Stimulated activated CD4-positive, alpha-beta T cell treated with anti-CD3 and anti-CD28 coated beads, Interleukin-4, amount 100 ng/mL, for 48 hours (primary cell): ENCODE measurements at places on chromosomes 4 and X.

- no peak for DNase-seq
Observed at GRCh38 chr4:24024605-24025004, 134.8 kb upstream of the PPARGC1A start.

GRCh38 chrX:154457491-154458115, 478 bp upstream of the PLXNA3 start:
- peak; percentile 27 for DNase-seq

GRCh38 chr4:52665592-52665991, 6.5 kb upstream of the USP46 start:
- DNase-seq: no peak

- DNase-seq: peak; percentile 33
Observed at GRCh38 chrX:14032406-14032805, 2.7 kb upstream of the GEMIN8 start.

GRCh38 chrX:39826813-39827543, 270.8 kb downstream of the BCOR start:
- no peak for DNase-seq

GRCh38 chrX:47316276-47317025, 53.9 kb upstream of the ZNF157 start:
- DNase-seq: no peak

DNA sequence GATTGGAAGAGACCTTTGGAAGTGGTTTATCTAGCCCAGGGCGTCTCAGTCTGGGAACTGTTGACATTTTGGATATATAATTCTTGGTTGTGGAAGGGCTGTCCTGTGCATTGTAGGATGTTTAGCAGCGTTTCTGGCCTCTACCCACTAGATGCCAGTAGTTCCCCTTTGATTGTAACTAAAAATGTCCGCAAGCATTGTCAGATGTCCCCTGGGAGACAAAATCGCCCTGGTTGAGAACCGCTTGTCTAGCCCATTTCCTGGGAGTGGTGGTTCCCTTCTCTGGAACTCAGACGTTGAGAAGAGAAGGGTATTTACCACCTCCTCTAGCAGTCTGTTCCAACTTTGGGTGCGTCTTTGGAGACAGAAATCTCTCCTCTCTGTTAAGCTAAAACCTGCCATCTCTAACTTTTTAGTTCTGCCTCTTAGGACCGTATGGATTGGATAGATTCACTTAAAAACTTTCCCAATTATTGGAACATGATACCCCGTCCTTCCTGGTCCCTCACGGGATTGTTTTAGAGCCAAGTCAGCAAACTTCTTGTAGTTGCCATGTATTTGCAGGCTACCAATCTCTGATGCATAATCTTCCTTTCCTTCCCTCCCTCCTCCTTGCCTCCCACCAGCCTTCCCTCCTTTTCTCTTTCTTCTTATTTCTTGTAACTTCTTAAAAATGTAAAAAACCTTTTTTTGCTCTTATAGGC, 13.9 kb downstream of the TMEM165 start:
- no peak for DNase-seq

DNA sequence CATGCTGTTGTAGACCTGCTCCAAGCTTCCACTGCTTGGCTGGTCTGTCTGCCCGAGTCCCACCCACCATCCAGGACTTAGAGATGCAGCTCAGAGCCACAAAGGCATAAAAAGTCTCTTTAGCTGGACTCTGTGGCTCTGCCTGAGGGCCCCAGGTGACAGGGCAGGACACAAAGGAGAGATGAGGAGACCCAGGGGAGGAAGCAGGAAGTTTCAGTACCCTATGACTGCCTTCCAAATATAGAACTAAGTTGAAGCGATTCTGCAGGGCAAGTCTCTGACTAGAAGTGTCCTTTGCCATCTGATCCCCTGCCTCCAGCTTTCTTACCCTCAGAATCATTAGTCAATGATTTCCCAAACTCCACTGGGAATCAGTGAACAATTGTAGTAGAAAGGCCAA, 11.2 kb upstream of the CXCR3 start:
- DNase-seq: no peak

- DNase-seq: no peak
Observed at GRCh38 chrX:65745992-65746391, 78.5 kb downstream of the MSN start.

DNA sequence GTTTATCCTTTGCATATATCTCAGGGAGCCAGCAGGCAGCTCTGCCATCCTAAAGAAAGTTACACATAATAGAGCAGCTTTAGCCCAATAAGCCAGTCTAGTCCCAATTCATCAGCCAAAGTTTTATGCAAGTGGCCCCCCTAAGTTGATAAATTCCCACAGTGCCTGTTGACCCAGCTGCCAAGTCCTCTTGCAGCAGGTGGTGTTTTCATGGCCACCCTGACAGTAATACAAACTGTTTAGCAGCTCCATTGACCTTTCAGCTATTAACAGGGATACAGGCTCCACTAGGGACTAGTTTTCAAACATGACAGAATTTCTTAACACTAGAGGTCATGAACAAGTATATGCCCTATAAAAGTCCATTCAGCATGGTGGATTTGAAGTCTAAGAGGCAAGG, 77.5 kb downstream of the HHIP start:
- DNase-seq: no peak

DNA sequence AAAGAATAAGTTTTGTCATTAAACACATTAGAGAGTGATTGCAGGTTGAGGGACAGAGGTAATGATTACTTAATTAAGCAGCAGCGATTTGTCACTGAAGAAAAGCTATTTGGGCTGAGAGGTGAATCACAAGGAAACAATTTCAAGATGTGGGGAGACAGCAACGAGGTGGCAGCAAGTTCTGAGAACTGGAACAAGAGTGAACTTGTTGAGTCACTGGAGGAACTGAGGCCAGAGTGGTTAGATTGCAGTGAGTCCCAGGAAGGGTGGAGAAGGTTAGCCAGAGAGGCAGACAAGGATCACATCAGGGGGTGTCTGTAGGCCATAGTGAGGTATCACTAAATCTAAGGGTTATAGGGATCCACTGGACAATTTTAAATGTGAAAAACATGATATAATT, 57.9 kb upstream of the TMPRSS11A start:
- DNase-seq: no peak

DNA sequence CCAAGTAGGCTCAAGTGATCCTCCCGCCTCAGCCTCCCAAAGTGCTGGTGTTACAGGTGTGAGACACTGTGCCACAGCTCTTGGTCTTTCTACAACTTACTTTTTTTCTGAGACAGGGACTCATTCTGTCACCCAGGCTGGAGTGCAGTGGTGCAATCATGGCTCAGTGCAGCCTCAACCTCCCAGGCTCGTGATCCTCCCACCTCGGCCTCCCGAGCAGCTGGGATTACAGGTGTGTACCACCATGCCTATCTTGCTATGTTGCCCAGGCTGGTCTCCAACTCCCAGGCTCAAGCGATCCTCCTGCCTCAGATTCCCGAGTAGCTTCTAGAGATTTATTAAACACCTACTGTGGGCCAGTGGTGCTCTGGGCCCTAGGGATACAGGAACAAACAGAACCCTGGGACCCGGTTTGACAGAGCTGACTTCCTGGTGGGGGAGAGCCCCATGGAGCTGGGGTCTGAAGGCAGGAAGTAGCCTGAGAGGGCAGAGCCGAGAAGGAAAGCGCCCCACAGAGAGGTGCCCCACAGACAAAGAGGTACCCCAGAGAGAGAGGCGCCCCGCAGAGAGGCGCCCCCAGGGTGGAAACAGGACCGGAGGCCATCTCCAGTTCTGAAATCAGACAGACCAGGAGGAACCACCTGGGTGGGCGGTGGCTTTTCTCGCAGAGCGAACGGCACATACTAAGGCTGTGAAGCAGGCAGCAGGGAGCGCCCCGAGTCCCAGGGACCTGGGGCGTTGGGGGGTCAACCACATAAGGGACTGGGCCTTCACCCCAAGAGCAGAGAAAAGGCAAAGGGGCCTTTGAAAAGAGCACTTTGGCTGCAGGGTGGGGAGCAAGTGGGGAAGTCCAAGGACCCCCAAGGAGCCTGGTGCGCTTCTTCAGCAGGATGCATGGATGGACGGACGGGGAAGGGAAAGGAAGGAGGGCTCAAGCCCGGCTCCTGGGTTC, 5.0 kb downstream of the IRAK1 start:
- DNase-seq: no peak

DNA sequence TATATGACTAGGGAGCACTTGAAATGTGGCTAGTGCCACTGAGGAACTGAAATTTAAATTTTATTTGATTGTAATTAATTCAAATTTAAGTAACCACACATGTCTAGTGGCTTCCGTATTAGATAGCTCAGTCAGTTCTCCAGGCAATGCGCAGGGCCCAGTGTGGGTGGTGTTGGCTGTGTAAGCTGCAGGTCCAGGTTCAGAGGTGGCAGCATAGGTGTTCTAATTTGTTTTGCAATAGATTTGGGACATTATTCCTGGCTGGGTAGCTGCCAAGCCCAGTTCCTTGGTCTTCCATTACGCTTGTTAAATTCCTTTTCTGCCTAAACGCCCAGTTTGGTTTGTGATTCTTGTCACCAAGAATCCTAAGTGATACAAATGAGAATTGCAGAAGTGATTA, 79.5 kb downstream of the FAM184B start:
- no peak for DNase-seq

GRCh38 chrX:2782778-2783177, 30.9 kb downstream of the XG start:
- DNase-seq: no peak

DNA sequence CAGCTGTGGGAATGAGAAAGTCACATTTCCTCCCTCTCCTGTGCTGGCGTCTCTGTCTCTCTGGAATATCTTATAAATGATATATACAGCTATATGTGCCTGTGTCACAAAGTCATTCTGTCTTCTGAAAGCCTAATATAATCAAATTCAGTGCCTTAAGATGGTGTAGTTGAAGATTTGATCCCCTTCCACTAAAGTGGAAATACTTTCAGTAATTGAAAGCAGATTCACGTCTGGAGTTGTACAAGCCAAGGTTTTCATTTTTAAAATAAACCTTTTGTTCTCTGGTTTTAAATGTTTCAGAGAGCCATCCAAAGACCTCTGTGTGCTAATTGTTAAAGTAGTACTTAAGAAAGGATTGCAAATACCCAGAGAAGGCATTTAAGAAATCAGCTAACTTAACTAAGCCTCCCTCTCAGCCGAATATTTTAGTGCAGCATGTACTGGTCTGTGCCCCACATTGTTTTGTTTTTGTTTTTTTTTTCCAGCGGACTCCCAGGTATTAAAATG, 206.8 kb downstream of the TENM3 start:
- DNase-seq: no peak

GRCh38 chr4:52368895-52369294, 290.2 kb downstream of the USP46 start:
- DNase-seq: no peak

- no peak for DNase-seq
Observed at GRCh38 chr4:133151341-133151690, 2.2 kb downstream of the PCDH10 start.
